Activated CD8-positive, alpha-beta T cell treated with anti-CD3 and anti-CD28 coated beads, Interleukin-2, amount 10 ng/mL, durations not matched to agents 7 days and 5 days (primary cell): ENCODE measurements at places on chromosomes 2 and 18. TPM values are rescaled to one million over a fixed set of nuclear protein-coding genes. Genes with fewer than 3 reads are reported as not detected.

KLHL41 gene
- not detected for total RNA-seq

TLX2 gene
- total RNA-seq: 0.34 TPM

INHA gene
- not detected for total RNA-seq

ATP8B1 gene
- 0.16 TPM for total RNA-seq

SCN2A gene
- total RNA-seq: 0.13 TPM

HAUS1 gene
- total RNA-seq: 63.7 TPM

C1QL2 gene
- not detected for total RNA-seq

BBS5 gene
- total RNA-seq: 1.9 TPM

SULT1C4 gene
- not detected for total RNA-seq

RNF181 gene
- 104 TPM for total RNA-seq

ID2 gene
- total RNA-seq: 257 TPM
